ENCODE measurements at places on chromosomes 5 and 9.

- no peak for DNase-seq
These were observed 30.6 kb upstream of the TTC1 start for GRCh38 chr5:159978358-159978757.

DNA sequence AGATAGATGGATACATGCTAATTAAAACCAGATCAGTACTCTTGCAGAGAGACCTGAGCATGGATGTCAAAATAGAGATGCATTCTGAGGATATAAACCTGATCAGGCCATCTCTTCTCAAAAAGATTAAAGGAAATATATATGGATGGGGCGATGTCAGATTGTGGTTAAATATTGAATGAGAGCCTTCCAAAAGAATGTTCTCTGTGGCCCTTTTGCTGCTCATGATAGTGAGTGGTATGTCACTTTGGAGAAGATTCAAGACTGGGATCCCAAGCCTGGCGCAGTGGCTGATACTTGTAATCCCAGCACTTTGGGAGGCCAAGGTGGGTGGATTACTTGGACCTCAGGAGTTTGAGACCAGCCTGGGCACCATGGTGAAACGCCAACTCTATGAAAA lies 20.5 kb downstream of the ZNF131 start:
- DNase-seq: no peak

GRCh38 chr9:129104051-129104450 lies 6.5 kb downstream of the CRAT start:
- no peak for DNase-seq

- no peak for DNase-seq
These were observed 12.0 kb downstream of the CAMSAP1 start for GRCh38 chr9:135895202-135895848.

- DNase-seq: no peak
These were observed 38.0 kb downstream of the NIPAL4 start for GRCh38 chr5:157497875-157498611.

DNA sequence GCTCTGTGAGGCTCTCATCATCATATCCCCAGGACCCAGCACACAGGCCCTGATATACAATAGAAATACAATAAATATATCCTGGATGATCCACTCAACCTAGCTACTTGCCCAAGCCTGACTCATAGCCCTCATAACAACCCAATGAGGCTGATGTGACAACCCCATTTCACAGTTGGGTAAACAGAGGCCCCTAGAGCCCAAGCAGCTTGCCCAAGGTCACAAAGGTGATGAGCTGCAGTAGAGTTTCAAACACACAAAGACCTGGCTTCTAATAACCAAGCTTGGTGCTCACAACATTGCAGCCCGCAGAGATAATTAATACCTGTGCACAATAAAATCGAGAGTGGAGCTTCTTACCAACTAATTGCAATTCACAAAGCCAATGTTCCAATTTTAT lies 3.2 kb upstream of the AKNA start:
- no peak for DNase-seq

DNA sequence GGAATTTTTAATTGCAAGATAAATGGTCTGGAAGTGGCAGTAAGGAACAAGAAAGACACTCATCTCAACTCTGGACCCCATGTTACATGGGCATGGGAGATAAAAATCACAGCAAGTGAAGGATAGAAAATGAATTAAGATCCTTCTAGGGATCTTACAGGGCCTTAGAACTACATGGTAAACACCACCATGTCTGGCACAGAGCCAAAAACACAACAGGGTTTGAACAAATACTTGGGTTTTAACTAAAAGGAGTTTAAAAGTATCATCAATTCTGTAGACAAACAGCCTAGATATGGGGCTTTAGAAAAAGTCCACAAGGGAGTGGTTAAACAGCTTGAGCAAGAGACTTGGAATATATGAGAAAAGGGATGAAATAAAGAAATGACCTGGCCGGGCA lies 366.4 kb downstream of the ARL15 start:
- no peak for DNase-seq

DNA sequence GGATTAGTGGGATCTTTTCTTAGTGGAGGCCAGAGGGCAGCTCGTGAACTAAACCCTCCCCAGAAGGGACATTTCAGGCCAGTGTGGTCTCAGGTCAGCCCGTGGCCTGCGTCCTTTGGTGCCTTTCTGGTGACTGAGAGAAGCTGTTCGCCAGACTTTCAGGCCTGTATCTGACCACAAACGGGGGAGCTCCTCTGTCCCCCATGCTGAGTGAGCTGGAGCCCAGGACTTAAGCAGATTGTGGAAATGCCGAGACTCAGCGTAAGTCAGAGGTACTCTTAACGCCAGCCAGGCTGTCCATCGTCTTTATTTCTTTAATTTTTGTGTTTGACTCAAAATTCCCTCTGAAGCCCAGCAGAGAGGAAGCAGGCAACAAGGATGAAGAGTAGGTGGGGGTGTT lies 54.8 kb upstream of the NCS1 start:
- no peak for DNase-seq

- no peak for DNase-seq
These were observed 80.6 kb upstream of the ZNF366 start for GRCh38 chr5:72587661-72588308.

DNA sequence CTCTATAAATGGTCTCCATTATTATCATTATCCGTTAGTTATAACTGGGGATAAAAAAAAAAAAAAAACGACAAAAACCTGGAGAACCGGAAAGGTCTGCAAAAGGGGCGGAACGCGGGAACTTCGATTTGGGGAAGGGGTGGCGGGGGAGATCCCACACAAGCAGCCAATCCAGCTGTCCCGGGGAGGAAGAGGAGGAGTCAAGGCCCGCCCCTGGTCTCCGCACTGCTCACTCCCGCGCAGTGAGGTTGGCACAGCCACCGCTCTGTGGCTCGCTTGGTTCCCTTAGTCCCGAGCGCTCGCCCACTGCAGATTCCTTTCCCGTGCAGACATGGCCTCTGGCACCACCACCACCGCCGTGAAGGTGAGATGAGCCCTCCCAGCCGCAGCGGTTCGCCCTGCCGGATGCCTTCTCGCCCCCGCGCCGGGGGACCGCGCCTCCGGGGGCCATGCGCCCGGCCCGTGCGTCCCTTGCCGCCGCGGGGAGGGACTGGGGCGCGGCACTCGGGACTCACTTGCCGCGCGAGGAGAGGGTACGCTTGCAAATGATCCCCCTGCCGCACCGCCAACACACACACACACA lies at the start of gene MTAP:
Gene MTAP, plus strand, starts transcription at position 219 of the 583 bp plus-strand sequence. Its CDS starts 113 bp downstream, at position 332.
- peak; percentile 43 for DNase-seq

DNA sequence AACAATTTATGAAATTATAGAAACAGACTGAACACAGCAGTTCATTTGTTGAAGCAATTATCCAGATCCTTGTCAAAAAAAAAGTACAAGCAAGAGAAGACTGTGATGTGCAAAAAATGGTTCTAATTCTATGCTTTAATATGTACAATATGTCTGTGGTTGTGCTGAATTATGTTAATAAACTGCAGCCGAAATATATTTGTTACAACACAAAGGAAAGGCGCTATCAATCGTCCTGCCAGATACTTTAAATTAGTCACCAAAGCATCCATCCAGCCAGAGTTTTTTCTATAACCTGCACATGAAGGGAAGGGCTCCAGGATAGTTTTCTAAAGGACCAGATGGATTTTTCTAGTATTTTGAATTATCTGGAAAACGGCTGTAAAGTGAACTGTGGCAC lies 259.5 kb downstream of the BNC2 start:
- DNase-seq: no peak

GRCh38 chr5:113382731-113383130 lies 52.1 kb downstream of the TSSK1B start:
- DNase-seq: no peak

DNA sequence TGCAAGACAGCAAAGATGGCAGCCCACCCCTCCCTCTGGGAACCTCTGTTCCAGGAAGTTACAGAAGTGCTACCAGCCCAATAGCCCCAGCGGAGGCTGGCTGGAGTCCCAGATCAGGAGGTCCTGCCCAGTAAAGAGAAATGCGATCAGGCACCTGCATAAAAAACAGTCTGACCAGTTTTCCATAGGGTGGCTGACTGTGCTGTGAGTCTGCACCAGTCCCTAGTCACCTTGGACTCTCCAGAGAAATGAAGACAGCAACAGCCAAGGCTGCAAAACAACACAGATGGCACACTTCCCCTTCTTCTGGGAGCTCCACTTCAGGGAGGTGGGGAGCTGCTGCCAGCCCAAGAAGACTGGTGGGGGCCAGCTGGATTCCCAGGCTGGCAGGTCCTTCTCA lies 265.5 kb upstream of the PCSK5 start:
- no peak for DNase-seq

- DNase-seq: no peak
These were observed 40.8 kb downstream of the NAIF1 start for GRCh38 chr9:128026255-128026772.

DNA sequence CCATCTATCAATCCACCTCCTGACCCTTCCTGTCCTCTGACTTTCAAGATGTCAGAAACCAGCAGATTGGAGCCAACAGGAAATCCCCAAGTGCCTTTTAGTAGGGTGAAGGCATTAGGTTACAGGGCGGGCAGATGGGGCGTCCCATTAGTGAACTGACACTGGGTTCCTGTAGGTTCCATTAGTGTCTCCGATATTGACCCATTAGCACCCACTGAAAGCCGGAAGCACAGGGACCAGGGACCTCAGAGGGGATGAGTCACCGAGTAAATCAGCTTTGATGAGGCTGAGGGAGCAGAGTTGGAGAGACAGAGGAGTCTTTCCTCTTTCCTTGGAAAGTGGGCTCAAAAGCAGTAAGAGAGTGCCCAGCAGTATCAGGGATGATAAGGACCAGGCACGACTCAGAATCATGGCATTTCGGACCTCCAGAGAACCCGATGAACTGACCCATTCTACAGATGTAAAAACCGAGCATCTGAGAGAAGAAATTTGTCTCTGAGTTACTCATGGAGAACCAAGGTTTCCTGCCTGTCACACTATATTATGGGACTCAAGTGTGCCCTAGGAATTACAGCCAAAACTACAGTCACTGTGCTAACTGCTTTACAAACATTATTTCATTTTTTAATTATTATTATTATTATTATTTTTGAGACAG lies 47.2 kb upstream of the FABP6 start:
- no peak for DNase-seq

DNA sequence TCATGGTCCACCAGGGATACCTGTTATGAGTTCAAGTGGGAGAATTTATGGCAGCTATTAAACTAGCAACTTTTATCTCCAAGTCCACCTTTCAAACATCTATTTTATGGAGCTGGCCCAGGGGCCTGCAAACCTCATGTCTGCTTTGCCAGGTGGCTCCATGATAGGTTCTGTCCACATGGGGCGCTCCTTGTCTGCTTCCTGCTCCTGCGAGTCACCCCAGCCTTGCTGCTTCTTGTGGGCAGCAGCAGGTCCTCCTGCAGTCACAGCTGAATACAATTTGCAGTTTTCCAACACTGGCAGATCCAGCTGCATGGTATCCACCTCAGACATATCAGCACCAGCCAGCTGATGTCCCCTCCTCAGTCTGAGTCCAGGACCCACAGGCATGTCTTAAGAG lies 39.6 kb upstream of the FRRS1L start:
- no peak for DNase-seq

- DNase-seq: no peak
These were observed 572.5 kb upstream of the ARRDC3 start for GRCh38 chr5:91955610-91956009.

DNA sequence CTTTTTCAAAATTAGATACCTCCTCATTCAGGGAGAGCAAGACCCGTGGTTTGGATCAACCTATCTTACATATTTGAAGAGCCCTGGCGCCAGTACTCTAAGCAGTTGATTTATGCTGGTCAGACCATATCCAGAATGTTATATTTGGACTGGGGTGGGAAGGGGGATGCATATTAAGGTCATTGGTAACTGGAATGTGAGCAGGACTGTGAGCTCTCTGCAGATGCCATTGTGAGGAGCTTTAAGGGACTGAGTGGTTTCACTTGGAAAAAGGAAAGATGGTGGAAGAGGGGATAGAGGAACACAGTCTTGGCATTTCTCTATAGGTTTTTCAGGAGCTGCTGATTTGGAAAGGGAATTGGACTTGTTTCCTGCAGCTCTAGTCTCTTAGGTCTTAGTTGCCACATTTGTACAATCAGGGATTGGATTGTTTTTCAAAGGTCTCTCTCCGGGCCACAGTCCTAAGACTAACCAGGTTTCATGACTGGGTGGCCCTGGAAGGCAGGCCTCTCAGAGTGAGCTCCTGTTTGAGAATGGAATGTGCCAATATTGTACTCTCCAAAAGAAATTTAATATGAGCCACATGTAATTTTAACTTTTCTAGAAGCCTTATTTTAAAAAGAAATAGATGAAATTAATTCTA lies 25.8 kb upstream of the F2R start:
- DNase-seq: no peak

GRCh38 chr9:23717505-23717904 lies 108.5 kb downstream of the ELAVL2 start:
- no peak for DNase-seq

- DNase-seq: no peak
These were observed 1652.4 kb upstream of the ACO1 start for GRCh38 chr9:30732060-30732459.

DNA sequence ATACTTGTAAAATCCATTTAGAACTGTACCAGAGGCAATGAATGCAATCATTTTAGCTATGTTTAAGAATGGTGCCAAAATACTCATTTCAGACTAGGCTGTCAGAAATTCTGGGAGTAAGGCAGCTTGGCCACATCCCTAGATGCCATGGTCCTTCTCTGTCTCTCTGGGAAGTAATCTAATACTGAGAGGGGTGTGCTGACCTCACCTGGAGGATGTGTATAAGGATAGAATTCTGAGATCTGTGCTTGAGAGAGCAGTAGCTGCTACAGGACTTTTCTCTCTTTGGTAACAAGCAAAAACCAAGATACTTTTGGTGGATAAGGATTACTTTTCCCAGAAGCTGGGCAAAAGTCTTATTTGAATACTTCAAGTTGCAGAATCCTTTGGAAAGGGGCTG lies 68.1 kb upstream of the MRPS30 start:
- no peak for DNase-seq

DNA sequence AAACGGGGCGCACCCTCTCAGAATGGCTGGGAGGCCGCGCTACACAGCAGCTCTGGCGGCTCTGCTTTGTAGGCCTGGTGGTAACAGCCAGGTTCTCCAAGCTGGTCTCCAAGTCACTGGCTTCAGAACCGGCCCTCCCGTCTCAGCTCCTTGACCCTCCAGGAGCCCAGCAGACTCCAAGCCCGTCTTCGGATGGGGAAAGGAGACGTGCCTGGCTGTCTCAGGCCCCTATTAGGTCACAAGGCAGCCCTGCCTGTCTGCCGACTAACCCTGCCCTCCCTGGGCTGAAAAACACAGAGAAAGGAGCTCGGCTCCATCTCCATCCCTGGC lies 2.2 kb downstream of the ASB6 start:
- DNase-seq: no peak

DNA sequence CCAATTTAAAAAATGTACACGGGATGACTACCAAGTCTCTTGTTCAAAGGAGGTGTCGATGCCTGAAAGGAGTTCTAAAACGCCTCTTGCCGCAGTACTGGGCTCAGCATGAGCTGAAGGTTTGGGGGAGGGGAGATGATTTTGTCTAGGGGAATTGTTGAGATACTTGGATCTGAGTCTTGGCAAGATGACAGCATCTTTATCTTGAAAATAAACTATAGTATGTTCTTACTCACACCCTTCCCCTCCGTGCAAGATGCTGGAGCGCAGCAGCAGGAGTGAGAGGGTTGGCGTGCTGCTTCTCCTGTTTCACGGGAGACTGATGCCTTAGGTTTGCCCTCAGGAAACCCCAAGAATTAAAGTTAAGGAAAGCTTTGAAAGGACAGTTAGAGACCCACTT lies 47.3 kb downstream of the FAM78A start:
- no peak for DNase-seq

GRCh38 chr5:40489421-40489820 lies 190.3 kb upstream of the PTGER4 start:
- no peak for DNase-seq

All from SIG-M5 (cell line).